ENCODE measurements at places on chromosomes 16 and 17. TPM values are rescaled to one million over a fixed set of nuclear protein-coding genes. Genes with fewer than 3 reads are reported as not detected.

ALDOA gene
- 849 TPM for polyA plus RNA-seq

KRT31 gene
- polyA plus RNA-seq: 0.15 TPM

MEFV gene
- polyA plus RNA-seq: 0.29 TPM

KRTAP4-9 gene
- polyA plus RNA-seq: not detected

PTGES3L gene
- polyA plus RNA-seq: 8.2 TPM

GRCh38 chr16:46607529-46607928, 13.7 kb downstream of the SHCBP1 start:
- DNase-seq: no peak
- no peaks in the 10 kb centered on the region for H3K27me3 ChIP-seq
- H3K36me3 ChIP-seq: no peaks in the 10 kb centered on the region
- no peaks in the 10 kb centered on the region for H3K4me1 ChIP-seq
- no peak overlapping the region for H3K27ac ChIP-seq
- H3K4me3 ChIP-seq: no peak overlapping the region

DNA sequence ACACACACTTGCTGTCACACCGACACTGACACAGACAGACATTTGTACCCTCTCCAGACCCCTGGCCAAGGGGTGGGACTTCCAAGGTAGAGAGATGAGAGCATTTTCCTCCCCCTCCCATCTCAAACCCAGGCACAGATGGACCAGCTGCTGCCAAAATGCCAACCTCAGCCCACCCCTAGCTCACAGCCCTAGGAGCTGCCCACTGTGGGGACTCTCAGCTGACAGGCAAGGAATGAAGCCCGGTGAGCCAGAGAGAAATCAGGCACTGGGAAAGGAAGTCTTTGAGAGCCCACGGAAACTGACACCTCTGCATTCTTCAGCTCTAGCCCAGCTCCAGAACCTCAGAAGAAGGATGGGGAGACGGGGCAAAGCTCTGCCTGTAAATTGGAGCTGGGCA, 2.8 kb downstream of the ETV4 start:
- H3K4me1 ChIP-seq: peaks cover 58% of the 10 kb centered on the region
- no peak for DNase-seq
- no peak overlapping the region for H3K27ac ChIP-seq
- peaks cover 41% of the 10 kb centered on the region for H3K27me3 ChIP-seq
- peaks cover 2% of the 10 kb centered on the region for H3K36me3 ChIP-seq

GRCh38 chr17:55304171-55304859, 39.6 kb downstream of the HLF start:
- no peaks in the 10 kb centered on the region for H3K27me3 ChIP-seq
- DNase-seq: no peak
- H3K4me3 ChIP-seq: no peak overlapping the region
- peaks cover 7% of the 10 kb centered on the region for H3K4me1 ChIP-seq
- no peaks in the 10 kb centered on the region for H3K36me3 ChIP-seq
